Placental epithelial cell (primary cell): ENCODE measurements at places on chromosomes 5 and 9. TPM values are rescaled to one million over a fixed set of nuclear protein-coding genes. Genes with fewer than 3 reads are reported as not detected.

Gene ADAMTSL2
- not detected in 2 replicates for total RNA-seq

Gene DAB2IP
- total RNA-seq: 9.0 and 14.5 TPM in 2 replicates

Gene ADAMTS2
- total RNA-seq: 43.3 and 98.9 TPM in 2 replicates

Gene MARVELD2
- total RNA-seq: 20.0 and 29.5 TPM in 2 replicates

Gene TAF1L
- total RNA-seq: not detected in 2 replicates

Gene LHX3
- not detected in 2 replicates for total RNA-seq

Gene ACOT12
- total RNA-seq: not detected in 2 replicates

Gene ANKRD31
- 0.39 and 0.43 TPM in 2 replicates for total RNA-seq

Gene PCDHGA5
- 0.43 and 1.6 TPM in 2 replicates for total RNA-seq

Gene ADAMTS12
- 3.9 and 8.2 TPM in 2 replicates for total RNA-seq

Gene ZNF354B
- 8.1 and 11.8 TPM in 2 replicates for total RNA-seq

Gene RASGRF2
- total RNA-seq: under 0.01 and 0.76 TPM in 2 replicates

Gene C9
- not detected in 2 replicates for total RNA-seq

Gene MTAP
- total RNA-seq: 25.9 and 39.3 TPM in 2 replicates

Gene PAEP
- total RNA-seq: not detected in 2 replicates

Gene CYLC2
- not detected in 2 replicates for total RNA-seq

Gene OR13C9
- total RNA-seq: not detected in 2 replicates

Gene SHOC1
- total RNA-seq: not detected in 2 replicates
